CD8-positive, alpha-beta T cell (primary cell): ENCODE measurements at places on chromosomes 16 and 17. TPM values are rescaled to one million over a fixed set of nuclear protein-coding genes. Genes with fewer than 3 reads are reported as not detected.

MAP2K3 gene
- total RNA-seq = 59.9 TPM

PDE6G gene
- total RNA-seq = 3.4 TPM

NLRC3 gene
- total RNA-seq = 42.9 TPM

PRR35 gene
- not detected for total RNA-seq

CDH11 gene
- total RNA-seq = not detected
